ENCODE measurements at places on chromosomes 6 and 20.

GRCh38 chr6:130873746-130874145, 46.5 kb downstream of the SMLR1 start:
- DNase-seq = no peak

DNA sequence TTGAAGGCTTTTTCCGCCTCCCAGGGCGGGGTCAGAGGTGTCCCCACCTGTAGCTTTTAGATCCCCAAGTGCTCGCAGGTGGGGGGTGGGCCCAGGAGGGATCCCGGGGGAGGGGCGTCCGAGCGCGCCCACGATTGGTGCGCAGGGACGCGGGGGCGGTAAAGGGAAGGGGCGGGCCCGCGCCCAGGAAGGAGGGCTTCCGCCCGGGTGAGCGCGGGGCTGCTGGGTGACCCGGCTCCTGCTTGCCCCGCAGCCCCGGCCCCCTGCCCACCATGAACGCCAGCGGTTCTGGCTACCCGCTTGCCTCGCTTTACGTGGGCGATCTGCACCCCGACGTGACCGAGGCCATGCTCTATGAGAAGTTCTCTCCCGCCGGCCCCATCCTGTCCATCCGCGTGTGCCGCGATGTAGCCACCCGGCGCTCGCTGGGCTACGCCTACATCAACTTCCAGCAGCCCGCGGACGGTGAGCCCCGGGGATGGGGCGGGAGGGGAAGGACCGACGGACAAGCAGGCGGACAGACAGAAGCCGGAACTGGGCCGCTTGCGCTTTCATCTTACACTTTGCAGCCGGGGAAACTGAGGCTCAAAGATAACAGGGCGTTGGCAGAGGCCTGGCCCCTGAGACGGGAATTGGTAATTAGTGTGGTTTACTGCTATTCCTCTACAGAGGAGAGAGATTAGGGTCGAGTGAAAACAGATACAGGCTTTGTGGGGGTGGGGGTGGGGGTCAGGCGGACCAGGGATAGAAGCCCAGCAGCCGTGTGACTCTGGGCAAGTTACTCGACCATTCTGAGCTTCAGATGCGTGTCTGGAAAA, at the start of gene PABPC1L:
Gene PABPC1L, plus strand, starts transcription at position 189 of the 818 bp plus-strand sequence. Its CDS starts 84 bp downstream, at position 273.
- peak; percentile 79 for DNase-seq

GRCh38 chr20:10876558-10876957, 202.8 kb upstream of the JAG1 start:
- DNase-seq = no peak

- no peak for DNase-seq
These were observed 30.2 kb downstream of the RAB22A start for GRCh38 chr20:58339741-58340140.

DNA sequence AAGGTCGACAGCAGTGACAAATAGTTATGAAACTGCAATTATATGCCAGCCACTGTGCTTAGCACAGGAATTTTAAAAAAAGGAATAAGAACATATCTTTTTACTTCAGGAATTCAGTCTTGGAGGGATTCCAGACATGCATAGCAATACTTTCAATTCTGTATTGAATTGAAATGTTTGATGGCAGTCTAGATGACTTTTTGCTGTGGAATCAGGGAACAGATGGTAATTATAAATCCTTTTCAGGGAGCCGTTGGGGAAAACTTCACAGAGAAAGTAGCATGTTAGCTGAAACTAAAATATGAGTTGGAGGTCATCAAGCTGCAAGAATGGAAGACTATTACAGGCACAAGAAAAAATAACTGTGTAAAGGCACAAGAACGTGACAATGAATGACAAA, 74.8 kb downstream of the IMPG1 start:
- no peak for DNase-seq

DNA sequence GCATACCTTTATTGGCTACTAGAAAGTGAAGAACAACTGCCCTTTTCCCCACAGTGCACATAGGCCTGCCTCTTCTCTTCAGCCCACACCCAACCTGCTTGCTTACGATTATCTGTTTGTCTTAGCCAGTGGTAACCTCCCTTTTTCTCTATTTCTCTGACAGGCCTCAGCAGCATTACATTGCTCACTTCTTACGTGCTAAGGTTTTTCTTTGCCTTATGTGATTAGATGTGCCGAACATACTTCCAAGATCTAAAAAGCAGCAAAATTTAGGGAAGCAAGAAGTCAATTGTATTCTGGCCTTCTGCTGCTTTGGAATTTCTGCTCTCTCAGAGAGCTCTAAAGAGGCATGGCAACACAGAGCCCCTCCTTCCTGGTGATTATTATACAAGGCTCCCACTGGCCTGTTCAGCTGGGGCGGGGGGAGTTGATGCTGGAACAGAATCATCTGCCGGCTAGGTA, 7.0 kb downstream of the B4GALT5 start:
- DNase-seq = no peak

GRCh38 chr6:136962661-136963060, 40.6 kb downstream of the SLC35D3 start:
- DNase-seq = no peak

GRCh38 chr6:3566812-3567211, 110.0 kb upstream of the SLC22A23 start:
- no peak for DNase-seq

DNA sequence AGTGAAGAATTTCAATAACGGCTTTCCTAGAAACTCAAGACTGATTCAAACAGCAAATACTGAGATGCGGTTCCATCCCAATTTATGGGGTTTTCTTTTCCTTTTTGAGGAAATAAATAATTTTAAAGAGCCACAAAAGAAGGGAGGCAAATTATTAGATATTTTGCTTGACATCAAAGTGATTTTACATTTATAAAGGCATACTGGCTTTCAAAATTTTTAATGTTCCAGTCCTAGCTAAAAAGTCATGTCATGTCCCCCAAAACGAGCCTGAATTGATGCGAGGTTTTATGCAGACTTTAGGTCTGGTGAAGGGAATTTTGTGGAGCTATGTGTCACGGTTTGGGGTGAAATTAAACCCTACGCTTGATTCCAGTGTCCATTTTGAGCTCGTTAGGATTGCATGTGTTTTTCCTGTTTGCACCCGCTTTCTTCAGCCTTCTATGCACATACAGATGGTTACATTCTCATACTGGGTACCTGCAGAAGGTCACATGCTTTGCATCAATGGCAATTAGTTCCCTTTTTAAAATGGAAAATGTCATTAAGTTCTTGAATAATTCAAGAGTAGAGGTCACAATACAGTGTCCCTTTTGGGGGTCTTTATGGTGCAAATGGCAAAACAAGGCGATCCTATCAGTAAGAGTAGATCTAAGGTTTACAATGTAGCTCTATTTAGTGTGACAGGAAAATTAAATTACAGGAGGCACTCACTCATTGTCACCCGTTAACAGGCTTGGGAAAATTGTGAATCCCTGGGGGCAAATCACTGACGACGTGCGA, 17.3 kb downstream of the FOXA2 start:
- DNase-seq = no peak

- DNase-seq = no peak
These were observed 40.8 kb downstream of the CHMP4B start for GRCh38 chr20:33851842-33852466.

DNA sequence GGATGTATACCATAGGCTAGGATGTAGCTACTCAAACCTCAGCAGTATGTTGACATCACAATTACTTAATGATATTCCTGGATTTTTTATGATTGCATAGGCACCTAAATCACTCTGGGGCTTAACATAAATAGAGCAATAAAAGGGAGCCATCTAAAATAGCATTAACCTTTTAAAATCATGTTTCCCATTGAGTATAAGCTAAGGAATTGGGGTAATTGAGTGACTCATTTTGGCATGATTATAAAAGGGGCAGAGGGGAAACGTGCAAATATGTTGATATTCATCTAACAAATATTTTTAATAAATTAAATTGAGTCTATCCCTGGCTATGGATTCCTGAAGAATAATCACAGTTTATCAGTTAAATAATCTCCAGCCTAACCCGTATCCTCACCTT, 74.0 kb upstream of the ADGRF1 start:
- DNase-seq = no peak

DNA sequence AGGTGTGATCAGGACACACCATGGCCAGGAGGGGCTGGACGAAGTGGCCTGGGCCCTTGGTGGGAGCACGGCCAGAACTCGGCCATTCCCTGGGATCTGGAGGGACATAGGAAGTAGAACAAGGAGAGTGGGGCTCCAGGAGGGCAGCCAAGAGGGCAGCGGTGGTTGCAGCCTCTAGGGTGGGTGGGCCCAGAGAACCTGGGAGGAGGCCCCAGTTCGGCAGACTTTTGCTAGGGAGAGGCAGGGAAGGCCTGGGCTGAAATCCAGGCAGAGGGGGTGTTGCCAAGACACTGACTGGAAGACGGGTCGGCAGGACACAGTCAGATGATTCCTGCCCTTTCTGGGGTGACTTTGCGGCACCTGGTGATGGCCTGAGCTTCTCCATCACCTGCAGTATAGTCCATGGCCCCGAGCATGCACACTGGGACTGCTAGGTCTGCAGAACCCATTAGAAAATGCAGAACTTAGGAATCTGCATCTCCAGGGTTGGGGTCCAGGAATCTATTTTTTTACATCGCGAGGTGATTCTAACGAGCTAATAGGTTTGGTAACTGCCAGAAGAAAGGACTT, 224.8 kb downstream of the SYNDIG1 start:
- DNase-seq = no peak

GRCh38 chr20:61562897-61563504, 310.9 kb downstream of the CDH4 start:
- no peak for DNase-seq

DNA sequence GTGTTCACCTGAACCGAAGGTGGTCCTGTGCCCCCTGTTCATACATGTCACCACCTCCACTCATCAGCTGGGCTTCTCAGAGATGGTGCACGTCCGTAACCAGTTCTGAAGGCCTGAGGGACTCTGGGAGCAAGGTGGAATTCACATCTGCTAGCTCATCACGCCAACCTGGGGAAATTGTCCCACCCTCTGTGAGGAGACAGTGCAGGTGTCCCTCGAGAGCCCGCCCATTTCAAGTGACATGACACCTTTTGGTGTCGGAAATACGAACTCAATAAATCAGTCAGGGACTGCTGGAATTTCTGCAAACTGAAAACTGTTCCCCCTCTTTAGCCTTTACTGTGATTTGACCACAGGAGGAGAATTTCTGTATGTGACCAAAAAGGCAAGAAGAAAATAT, 99.4 kb downstream of the SYNDIG1 start:
- no peak for DNase-seq

DNA sequence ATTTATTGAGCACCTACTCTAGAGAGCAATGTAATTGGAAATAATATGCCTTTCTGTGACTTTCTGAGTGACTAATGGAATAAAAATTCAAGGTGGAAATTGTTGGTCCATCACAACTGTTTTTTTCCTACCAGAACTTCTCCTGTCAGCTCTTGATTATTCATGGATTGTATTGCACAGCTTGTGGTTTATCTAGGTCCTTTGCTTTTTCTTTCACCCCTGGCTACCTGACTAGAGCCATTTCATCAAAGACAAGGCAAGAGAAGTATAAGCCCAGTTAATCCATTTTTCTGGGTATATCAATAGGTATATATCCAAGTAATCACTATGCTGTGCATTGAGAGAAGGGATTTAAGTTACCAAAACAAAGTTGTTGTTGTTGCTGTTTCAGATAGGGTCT, 168.4 kb downstream of the MMS22L start:
- no peak for DNase-seq

- no peak for DNase-seq
These were observed 54.3 kb downstream of the RWDD2A start for GRCh38 chr6:83247471-83247870.

DNA sequence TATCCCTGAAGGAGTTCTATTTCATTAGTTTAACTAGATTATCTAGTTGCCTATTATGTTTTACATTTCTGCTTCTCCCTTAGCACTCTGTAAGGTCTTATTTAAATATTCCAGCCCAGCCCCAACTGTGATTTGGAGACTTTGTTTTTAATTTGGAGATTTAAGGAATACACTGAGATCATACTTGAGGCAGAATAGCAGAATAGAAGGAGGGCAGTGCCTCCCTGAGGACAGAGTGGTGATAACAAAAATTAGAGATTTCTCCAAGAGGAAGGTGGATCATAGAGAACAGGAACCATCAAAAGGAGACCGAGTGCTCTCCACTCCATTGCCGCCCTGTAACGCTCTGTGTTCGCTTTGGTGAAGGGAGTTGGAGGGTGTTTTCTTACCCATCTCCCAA, 14.8 kb upstream of the CD164 start:
- DNase-seq = no peak

GRCh38 chr6:20778459-20778858, 244.2 kb downstream of the CDKAL1 start:
- no peak for DNase-seq

DNA sequence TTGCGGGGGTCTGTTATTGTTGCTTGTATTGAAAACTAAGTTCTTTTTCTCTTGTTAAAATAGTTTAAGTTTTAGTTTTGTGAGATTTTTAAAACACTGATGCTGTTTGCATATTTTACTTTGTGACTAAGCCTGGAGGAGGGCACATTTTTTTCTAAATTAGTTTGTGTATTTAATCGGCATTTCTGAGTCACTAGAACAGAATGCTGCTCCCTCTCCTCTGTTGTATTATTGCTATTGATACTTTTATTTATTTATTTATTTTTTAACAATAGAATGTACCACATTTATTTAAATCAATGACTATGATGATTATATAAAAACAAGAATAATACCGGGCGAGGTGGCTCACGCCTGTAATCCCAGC, 5.1 kb upstream of the FAM50B start:
- DNase-seq = no peak

- DNase-seq = no peak
These were observed 1.2 kb downstream of the CDC40 start for GRCh38 chr6:110181131-110182030.

DNA sequence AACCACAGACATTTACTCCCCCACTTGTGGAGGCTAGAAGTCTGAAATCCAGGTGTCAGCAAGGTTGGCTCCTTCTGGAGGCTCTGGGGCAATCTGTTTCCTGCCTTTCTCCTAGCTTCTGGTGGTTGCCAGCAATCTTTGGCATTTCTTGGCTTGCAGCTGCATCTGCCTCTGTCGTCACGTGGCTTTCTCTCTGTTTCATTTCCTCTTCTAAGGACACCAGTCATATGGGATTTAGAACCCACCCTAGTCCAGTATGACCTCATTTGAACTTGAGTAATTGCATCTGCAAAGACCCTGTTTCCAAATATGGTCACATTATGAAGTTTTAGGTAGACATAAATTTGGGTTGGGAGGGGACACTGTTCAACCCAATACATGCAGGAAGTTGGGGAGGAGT, 56.2 kb upstream of the EPB41L1 start:
- DNase-seq = no peak

GRCh38 chr6:16108921-16109658, 19.8 kb upstream of the MYLIP start:
- DNase-seq = no peak

- no peak for DNase-seq
These were observed 149.7 kb downstream of the KIF16B start for GRCh38 chr20:16423311-16424212.

DNA sequence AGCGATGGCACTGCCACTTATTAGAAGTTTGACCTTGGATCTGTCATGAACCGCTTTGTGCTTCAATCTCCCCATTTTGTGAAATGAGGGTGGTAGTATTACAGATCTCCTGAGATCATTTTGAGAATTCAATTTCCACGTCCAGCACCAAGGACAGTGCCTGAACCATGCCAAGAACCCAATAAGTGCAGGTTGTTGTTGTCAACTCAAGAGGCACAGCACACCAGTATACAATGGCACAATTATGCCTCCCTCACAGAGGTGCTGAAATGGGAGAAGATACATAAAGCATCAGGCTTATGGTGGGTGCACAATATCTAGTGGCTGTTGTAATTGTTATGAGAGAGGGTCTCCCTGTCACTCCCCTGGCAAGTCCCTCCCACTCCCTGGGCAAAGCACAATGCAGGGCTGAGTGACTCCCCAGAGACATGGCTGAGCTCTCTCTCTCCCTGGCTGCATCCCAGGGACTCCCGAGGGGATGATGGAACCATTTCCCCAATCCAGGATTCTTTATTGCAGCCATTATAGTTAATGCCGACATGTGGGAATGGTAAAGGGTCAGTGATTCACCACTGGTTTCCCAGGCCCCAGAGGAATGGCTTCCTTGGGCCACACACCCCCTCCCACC, 78.7 kb downstream of the CDH22 start:
- DNase-seq = no peak
